T-helper 2 cell (primary cell): ENCODE measurements at places on chromosomes 12 and 14.

GRCh38 chr12:27331927-27332324 is 710 bp upstream of the BMAL2 start:
- DNase-seq, result no peak

DNA sequence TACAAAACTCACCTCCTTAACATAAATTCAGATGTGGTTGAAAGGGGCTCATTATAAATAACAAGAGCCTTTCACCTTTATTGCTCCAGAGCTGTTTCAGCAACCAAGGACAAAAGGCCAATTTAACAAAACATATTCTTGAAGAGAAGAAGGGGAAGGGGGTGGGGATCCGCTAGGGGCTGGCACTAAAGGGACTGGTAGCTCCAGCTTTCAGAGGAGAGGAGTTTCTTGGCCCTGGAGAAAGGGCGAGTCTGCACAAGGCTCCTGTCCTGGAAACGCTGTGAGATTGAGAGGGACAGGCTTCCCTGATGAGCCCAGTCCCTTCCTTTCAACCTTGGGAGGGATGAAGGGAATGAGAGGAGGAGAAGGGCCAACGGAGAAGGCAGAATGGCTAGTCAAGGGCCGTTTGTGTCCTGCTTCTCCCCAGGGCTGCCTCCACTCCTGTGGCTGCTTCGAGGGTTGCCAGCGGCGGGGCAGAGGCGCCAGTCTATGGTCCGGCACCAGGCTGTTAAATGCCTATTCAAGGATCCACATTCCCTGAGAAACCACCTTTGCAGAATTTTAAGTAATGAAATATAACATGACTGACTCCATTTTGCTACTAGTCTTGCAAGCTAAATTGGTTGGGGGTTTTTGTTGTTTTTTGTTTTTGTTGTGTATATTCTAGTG is 9.7 kb upstream of the PIGH start:
- DNase-seq, result no peak

- no peak for DNase-seq
Measured at GRCh38 chr12:82663893-82664292, 22.8 kb upstream of the TMTC2 start.

GRCh38 chr12:128534906-128535305 is 267.9 kb downstream of the TMEM132C start:
- peak; percentile 43 for DNase-seq

- peak; percentile 35 for DNase-seq
Measured at GRCh38 chr12:128916425-128916824, 63.1 kb downstream of the GLT1D1 start.

GRCh38 chr12:107349008-107349747 is 255.8 kb upstream of the CRY1 start:
- no peak for DNase-seq

GRCh38 chr12:17204289-17205054 is 598.5 kb upstream of the LMO3 start:
- no peak for DNase-seq

DNA sequence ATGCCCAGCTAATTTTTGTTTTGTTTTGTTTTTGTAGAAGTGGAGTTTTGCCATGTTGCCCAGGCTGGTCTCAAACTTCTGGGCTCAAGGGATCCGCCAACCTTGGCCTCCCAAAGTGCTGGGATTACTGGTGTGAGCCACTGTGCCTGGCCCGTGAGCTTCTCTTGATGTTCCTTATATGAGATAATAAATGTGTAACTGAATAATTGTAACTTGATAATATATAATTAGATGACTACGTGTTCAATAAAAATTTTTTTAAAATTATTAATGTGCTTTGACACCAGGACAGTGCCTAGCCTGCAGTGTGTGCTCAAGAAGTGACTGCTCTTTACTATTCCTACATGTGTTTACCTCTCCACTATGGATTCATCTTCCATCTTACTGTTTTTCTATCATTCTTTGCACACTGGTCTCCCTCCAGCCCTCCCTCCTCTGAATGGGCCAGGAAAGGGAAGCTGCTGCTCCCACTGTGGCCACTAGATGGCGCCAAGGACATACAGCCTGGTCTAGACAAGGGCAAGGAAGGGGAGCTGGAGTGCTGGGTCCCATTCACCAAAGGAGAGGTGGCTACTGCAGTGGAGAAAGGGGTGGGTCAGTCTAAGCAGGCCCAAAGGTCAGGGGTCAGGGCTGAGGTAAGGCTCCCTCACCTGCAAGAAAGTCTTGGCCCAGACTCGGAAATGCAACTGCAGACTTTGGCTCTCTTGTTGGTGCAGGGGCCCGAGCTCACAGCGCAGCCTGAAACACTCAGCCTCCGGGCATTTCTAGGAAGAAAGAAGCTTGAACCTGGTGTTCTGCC is 14.7 kb upstream of the ZNF385A start:
- peak; percentile 76 for DNase-seq

- DNase-seq, result no peak
Measured at GRCh38 chr14:95611293-95611880, 74.8 kb upstream of the TCL1B start.

GRCh38 chr12:57139796-57140649 is 7.4 kb downstream of the LRP1-AS start:
- no peak for DNase-seq

GRCh38 chr14:61963926-61964325 is 201.7 kb downstream of the SNAPC1 start:
- no peak for DNase-seq

GRCh38 chr12:12519354-12519998 is 43.2 kb downstream of the DUSP16 start:
- no peak for DNase-seq

GRCh38 chr12:53667080-53667479 is 8.8 kb downstream of the ATP5MC2 start:
- no peak for DNase-seq

DNA sequence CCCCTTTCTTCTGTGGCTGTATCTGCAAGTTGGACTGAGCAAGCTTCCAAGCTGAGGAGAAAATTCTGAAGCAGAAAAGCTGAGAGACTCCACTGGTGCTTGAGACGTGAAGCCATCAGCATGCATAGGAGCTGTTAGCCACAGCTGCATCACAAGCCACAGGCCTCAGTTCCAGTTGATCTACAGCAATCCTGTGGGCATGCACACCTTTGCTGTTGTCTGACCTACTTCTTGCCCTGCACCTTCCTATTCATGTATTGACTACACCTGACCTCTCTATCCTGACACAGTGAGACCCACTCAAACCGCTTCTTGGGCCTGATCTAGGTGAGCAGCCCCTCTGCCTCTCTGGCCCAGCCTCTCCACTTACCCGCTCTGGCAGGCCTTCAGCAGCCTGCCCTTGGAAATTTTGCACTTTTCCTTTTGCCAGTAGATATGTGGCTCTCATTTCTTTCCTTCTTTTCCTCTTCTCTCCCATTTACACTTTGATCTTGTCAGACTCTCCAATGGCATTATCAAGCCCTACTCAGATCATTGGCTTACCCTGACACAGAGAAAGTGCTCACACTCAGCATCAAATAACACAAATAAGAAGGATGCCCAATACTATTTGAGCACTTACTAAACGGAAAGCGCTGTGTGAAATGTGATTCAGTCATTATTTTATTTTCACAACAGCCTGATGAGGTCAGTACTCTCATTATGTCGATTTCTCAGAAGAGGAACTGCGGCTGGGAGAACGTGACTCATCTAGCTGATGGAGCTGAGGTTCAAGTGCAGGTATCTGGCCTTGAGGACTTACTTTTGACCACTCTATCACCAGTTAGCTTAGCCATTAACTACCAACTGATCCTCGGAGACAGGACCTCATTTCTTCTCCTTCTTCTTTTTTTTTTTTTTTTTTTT is 21.9 kb upstream of the PTGR2 start:
- peak; percentile 74 for DNase-seq

- no peak for DNase-seq
Measured at GRCh38 chr12:130825771-130826150, 13.3 kb downstream of the STX2 start.

GRCh38 chr12:125050446-125050845 is 14.8 kb upstream of the AACS start:
- no peak for DNase-seq

DNA sequence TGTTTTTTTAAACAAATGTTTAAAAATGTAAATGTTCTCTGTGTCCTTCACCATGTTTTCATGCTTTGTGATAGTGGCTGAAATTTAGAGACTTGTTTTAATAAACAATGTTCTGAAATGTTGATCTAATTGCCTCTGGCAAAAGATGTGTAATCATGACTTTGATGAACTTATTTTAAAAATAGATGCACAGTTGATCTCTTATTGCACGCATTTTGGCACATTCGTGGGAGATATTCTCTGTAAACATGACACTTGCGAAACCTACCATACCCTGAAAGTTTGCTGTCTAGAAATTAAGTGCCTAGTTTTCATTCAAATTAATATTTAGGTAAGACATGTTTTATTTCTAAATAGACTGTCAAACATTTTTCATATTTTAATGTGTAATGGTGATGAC is 119.7 kb upstream of the DNM1L start:
- DNase-seq, result no peak

GRCh38 chr14:61508526-61508925 is 186.8 kb upstream of the HIF1A start:
- DNase-seq, result no peak

GRCh38 chr12:120843472-120843871 is 60.7 kb downstream of the SPPL3 start:
- no peak for DNase-seq

DNA sequence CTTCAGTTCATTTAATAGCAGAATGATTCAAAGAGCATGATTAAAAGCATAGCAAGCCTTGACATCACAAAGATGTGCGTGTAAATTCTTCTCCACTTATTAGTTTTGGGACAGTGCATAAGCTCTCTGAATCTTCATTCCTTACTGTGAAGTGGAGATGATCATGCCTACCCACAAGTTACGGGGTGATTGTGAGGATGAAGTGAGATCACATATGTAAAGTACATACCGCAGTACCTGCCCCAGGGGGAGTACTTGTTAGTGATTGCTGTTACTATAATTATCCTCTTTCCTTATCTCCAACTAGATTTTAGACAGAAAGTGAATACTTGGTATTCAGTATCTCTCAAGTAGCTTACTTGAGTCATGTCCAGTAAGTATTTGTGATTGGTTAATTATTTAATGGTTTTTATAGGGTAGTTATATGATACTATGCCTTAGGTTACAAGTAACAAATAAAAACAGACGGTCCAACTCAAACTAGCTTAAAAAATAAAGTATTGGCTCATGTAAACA is 6.0 kb downstream of the RAD9B start:
- DNase-seq, result no peak

DNA sequence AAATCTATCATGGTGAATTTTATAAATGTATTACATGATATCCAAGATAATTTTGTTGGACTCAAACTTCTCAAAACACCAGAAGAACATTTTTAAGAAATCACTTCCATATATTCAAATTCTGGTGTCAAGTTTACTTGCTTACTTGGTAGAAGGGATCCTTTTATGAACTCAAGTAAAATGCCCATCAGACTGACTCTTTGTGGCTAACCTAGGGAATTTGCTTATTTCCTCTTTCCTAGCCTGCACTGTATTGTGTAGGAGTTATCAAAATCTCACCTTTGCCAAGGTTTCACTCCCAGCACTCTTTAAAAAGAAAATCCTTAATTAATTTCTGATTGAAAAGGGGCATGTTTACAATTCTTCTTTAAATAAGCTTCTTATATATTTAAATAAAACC is 196.5 kb downstream of the DUSP6 start:
- DNase-seq, result no peak

DNA sequence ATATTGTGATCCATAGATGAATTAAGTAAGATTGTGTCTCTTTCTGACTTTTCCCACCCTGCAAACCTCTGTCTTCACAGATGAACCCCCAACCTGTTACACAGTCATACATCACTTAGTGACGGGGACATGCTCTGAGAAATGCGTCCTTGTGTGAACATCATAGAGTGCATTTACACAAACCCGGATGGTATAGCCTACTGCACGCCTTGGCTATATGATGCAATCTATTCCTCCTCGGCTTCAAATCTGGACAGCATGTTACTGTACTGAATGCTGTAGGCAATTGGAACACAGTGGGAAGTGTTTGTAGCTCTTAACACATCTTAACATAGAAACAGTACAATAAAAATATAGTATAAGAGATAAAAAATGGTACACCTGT is 7.4 kb upstream of the TESPA1 start:
- DNase-seq, result no peak

DNA sequence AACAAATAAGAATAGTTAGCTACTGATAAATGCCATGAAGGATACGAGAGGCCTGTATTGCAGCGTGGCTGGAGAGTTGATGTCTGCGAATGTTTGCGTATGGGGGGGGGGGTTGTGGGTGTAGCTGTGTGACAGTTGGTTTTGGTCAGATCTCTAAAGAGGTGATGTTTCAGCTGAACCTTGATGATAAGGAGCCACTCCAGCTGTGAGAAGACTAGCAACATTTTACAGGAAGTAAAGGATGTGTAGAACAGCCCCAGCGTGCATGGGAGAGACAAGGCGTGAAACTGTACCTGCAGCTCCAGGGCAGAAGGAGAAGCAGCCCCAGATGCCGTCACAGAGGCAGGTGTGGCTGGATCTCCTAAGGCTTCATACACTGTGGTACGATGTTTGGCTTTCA is 416.9 kb downstream of the TMEM132D start:
- DNase-seq, result no peak

DNA sequence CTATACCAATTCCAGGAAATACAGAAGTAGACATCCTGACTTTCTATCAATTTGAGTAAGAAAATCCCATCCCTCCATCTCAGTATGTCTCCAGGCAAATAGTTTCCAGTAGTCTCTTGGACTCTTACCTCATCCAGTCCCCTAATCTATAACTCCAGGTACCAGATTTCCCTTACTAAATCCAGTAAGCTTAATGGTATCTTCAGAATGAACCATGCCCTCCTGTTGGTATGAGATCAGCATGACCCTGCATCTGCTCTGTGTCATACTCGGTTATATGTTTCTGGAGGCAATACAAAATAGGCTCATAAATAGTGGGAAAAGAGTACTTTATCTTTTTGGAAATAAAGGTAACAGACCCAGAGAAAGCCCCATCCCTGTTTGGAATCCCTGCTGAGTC is 18.4 kb downstream of the PIGH start:
- DNase-seq, result no peak

GRCh38 chr14:105682956-105683570 is 156.7 kb downstream of the TMEM121 start:
- no peak for DNase-seq

DNA sequence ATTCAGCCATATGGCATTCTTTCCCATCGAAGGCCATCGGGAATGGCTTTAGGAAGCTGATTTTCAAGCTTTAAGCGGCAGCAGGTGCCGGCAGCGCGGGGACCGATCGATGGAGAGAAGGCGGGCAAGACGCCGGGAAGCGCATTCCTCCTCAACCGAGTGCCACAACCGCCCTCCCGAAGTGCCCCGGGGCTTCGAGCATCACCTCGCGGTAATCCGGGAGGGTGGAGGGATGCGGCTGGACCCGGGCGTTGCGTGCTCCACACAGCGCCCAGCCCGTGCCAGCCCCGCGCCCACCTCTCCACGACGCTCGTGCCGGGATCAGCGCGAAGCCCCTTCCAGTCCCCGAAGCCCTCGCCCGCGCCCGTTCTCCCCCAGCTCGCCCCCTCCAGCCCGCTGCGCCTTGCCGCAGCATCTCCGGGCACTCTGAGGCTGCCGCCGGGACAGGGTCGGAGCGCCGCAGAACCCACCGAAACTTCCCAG is 3.2 kb downstream of the USP44 start:
- peak; percentile 3 for DNase-seq

GRCh38 chr12:52903855-52904508 is 894 bp downstream of the KRT8 start:
- peak; percentile 6 for DNase-seq

GRCh38 chr12:27901959-27902358 is 70.6 kb downstream of the PTHLH start:
- DNase-seq, result no peak
